GM23248 (cell line): ENCODE measurements at places on chromosomes 5 and 9.

- no peak for DNase-seq
These were observed 36.2 kb upstream of the SLC6A3 start for GRCh38 chr5:1481266-1481958.

- DNase-seq: no peak
These were observed 19.6 kb downstream of the MFAP3 start for GRCh38 chr5:154058055-154059038.

DNA sequence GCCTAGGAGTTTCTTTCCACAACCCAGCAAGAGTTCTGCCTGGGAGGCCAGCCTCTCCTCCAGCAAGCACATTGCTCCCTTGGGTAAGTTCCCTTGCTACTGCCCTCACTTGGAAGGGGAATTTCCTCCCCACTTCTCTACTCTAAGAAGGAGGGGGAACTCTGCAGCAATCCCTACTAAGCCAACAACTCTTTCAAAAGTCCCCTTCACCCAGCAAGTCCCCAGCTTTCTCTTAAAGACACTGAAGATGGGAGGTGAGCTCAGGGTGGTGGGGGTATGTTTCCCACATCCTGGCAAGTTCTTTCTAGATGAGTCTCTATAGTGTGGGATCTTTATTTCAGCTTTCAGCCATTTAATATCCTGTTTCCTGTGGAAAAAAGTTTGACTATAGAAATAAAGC is 49.0 kb downstream of the PDE8B start:
- no peak for DNase-seq

DNA sequence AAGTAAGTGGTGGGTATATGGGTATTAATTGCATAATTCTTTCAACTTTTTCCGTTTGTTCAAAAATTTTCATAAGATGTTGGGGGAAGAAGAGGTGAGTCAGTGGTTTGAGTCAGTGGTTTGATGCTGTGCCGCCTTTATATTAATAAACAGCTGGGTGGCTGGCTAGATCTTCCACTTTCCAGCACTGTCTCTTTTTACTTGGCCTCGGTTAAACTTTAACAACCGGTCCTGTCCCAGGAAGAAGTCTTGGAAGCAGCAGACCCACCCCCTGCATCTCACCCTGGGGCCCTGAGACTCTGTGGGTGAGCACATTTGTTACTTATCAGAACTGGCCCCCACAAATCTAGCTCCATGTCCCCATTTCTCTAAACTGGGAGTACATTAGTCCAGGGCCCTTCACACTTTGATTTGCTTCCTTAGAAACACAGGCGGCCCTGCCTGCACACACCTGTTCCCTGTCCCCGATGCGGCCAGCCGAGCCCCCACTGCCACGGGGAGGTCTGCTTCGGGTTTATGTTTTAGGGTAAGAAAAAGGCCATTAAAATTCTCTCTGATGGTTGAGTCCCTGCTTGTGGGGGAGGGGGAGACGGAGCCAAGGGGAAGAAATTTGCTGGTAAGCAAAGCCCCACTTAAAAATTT is 90.7 kb downstream of the PTCH1 start:
- peak; percentile 63 for DNase-seq

- DNase-seq: no peak
These were observed 442.0 kb downstream of the ACTL7B start for GRCh38 chr9:108413809-108414208.

DNA sequence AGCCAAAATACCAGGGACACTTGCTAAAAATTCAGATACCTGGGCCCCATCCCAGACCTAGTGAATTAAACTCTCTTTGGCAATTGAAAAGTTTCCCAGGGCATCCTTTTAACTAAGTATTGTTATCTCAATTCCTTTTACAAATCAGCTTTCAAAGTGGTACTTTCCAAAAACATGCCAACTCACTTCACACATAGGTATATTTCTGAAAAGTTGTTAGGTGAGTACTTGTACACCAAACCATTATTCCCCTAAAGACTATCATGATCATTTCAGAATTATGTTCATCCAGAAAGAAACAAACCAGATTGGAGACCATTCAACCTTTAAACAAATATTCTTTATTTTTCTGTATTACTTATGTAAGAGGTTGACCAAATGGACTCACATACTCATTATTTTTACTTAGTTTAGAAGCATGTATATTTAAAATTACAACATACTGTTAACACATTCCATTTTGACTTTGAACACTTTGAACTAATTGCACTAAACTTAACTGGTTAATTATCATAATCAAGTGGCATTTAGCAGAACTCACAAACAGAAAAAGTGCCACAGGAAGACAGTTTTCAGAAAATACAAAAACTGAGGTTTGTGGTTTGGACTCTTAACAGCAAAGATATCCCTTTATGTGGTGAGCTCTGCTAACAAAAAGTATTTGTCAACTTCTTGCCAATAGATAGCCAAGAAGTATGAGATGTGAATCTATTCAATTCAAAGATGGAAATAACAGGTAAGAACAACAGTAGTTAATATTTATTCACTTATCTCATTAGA is 40.7 kb downstream of the KIAA0825 start:
- no peak for DNase-seq

GRCh38 chr5:160036243-160036642 is 27.3 kb downstream of the TTC1 start:
- no peak for DNase-seq

DNA sequence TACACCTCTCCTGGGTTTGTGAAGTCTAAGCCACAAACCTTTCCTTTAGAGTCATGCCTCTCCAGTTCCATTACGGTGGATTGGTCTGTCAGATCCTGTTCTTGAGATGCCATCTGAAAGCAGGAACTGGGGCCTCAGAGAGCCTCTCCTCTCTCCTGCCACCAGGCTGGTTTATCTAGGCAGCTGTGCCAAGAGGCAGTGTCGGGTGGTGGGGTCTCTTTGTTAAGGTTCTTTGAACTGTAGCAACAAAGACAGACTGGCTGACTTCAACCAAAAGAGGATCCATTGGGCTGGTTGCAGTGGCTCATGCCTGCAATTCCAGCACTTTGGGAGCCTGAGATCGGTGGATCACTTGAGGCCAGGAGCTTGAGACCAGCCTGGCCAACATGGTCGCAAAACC is 66.0 kb upstream of the ANGPTL2 start:
- DNase-seq: no peak

GRCh38 chr5:110784901-110785300 is 46.1 kb downstream of the SLC25A46 start:
- peak; percentile 19 for DNase-seq

- DNase-seq: no peak
These were observed 314.1 kb upstream of the PANK3 start for GRCh38 chr5:168893283-168893682.

- no peak for DNase-seq
These were observed 20.0 kb downstream of the MOCS2 start for GRCh38 chr5:53089481-53089991.

GRCh38 chr5:121273833-121274433 is 577.7 kb upstream of the FTMT start:
- peak; percentile 96 for DNase-seq

- DNase-seq: no peak
These were observed 204.5 kb downstream of the AP3B1 start for GRCh38 chr5:78090002-78090401.

DNA sequence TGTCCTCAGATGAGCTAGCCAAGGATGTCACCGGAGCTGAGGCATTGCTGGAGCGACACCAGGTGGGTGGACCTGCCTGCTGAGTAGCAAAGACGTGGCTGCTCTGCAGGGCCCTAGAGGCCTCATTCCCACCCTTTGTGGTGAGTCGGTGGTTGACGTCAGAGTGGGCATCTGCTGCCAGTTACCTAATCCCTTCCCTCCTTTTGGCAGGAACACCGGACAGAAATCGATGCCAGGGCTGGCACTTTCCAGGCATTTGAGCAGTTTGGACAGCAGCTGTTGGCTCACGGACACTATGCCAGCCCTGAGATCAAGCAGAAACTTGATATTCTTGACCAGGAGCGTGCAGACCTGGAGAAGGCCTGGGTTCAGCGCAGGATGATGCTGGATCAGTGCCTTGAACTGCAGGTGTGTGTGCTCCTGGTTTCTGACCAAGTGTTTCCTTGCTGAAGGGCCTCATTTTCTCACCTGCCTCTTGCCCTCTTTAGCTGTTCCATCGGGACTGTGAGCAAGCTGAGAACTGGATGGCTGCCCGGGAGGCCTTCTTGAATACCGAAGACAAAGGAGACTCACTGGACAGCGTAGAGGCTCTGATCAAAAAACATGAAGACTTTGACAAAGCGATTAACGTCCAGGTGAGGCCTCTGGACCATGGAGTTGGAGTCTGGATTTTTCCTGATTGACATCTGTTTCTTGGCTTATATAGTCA is 48.9 kb downstream of the DYNC2I2 start:
- DNase-seq: peak; percentile 50

GRCh38 chr9:124549016-124549415 is 41.8 kb upstream of the NR5A1 start:
- no peak for DNase-seq

- peak; percentile 32 for DNase-seq
These were observed 72.7 kb upstream of the RGMB start for GRCh38 chr5:98700730-98701129.

- peak; percentile 94 for DNase-seq
These were observed 15.3 kb upstream of the NDST1 start for GRCh38 chr5:150492621-150493020.

DNA sequence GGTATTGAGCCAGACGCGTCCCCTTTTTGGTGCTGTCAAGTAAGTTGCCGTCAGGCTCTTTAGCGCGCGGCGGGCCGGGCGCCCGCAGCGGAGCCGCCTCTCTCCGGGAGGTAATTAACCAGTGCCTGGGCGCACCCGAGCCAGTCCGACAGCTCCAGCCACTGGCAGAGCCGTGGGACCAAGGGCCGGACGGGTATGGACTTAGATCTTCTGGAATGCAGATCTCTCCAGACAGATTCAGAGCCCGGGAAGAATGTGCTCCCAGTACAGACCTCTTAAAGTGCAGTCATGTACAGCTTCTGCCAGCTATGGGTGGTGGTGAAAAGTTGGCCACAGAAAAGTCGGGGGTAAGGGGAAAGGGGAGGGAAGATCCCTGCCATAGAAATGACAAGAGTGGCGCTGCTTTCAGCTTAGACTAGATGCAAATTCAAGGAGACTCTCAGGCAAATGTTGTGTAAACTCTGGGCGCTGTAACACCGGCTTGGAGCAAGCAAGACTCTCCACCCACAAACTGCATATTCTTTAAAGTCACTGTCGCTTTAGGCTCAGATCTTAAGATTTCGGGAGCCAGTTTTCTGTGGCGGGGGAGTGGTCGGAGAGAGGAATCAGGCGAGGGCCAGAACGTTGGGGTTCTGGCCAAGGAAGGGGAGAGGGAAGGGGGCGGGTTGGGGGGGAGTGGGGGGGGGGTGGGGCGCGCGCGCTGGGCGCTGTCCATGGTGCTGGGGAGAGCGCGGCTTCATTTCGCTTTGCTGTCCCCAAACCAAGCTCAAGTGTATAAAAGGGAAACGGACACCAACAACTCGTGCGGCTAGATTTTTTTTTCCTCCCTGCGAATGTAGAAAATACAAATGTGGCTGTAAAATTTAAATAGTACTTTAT is 29.2 kb downstream of the NR2F1 start:
- peak; percentile 36 for DNase-seq

- DNase-seq: no peak
These were observed 12.0 kb downstream of the NDST1 start for GRCh38 chr5:150519978-150520377.

GRCh38 chr9:35728041-35728971 is 3.7 kb downstream of the TLN1 start:
- peak; percentile 93 for DNase-seq

DNA sequence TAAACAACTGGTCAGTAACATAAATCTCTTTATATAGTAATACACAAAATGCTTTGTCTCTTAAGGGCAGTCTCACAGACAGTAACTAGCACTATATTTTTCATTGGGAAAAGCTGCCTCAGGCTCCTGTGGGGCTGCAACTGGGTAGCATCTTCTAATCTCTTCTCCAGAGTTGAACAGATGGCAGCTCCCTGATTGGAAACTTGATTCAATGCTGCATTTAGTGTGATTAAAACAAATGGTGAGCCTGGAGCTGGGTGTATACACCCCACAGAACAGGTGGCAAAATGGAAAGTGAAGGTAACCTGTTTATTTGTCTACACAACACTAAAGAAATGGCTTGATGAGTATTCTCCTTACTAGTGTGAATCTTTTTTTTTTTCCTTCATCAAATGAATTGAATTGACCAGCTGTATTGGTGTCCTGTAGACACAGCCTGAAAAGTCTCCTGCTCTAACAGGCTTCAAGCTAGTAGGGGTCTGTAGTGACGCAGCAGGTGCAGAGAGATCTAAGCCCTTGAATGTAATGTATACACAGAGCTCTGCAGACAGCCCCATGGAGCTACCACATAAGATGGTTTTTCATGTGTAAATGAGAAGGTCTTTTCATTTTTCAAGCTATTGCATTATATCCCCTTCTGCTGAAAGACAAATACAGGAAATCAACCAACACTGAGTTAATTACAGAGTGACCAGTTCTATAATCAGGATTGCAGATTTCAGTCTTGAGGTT is 43.3 kb downstream of the IZUMO3 start:
- DNase-seq: no peak

GRCh38 chr5:38845526-38846378 is at the start of gene OSMR:
Gene OSMR (plus strand): TSS chr5:38846012. CDS start chr5:38869045, 23,033 bp downstream.
- peak; percentile 99 for DNase-seq

GRCh38 chr9:87401681-87402080 is 96.0 kb upstream of the DAPK1 start:
- DNase-seq: no peak

DNA sequence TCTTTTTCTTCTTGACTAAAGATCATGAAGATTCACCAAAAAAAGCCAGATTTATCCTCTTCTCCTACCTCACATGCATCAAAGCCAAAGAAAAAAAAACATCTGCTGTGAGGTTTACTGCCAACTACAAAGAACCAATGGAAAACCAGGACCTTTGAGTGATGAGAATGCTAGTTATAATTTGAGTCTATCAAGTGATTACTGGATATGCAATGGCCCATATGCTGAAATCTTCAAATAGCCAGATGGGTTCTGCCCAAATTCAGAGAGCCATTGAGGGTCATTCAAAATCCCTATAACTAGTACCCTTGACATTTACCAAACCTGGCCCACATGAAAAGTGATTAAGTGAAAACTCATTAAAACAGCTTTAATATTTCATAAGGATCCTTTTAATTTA is 78.4 kb upstream of the ACO1 start:
- no peak for DNase-seq

- peak; percentile 4 for DNase-seq
These were observed 37.6 kb upstream of the CCDC152 start for GRCh38 chr5:42719034-42719433.

- peak; percentile 21 for DNase-seq
These were observed 251.6 kb upstream of the HAPLN1 start for GRCh38 chr5:83972236-83972635.

DNA sequence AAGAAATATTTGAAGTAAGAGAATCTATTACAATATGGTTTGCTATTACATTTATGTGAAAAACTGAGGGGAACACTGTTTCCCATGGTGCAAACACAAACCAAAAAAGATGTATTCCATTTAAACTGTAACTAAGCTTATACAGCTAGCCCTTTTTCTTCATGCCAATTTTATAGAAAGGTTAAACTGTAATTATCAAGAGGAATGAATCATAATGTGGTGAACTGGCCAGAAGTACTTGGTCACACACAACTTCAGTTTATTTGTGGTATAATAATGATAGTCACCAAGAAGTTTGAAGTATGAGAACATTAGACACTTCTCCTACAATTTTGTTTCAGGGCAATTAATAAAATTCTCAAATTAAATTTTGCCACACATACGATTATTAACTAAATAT is 177.9 kb downstream of the XRCC4 start:
- peak; percentile 69 for DNase-seq
